ENCODE measurements at places on chromosomes 7 and 10.

DNA sequence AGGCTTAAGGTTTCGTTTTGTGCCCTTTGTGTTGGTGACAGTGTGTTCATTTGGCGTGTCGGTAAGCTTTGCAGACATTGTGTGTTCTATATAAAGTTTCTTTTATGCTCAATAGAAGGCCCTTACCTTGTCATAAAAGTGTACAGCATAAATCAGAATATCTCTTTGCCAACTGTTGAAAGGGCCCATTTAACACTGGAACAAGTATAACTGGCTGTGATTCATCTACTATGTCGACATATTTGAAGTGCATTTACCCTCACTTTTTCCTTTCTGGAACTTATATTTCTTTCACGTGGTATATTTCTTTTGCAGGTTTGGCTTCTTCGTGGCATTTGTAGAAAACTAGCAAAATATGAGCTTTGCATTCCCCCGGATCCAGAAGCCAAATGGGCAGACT, 32.7 kb downstream of the EEPD1 start:
- no peak for DNase-seq

DNA sequence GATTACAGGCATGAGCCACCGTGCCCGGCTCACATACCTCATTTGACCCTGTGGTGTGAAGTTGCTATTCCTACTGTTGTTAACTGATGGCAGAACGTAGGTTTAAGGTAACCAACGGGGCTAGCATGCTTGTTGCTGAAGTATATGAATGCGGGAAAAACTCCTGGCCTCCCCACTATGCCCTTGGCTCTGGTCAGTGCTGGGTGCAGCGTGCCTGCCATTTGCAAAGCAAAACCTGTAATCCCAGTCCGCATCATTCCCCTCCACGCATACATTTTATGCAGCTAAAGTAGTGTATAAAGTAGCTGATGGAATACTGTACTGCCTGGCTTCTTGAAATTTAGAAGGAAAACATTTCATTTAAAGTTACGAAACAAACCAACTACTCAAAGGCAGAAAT, 273.3 kb downstream of the SDK1 start:
- no peak for DNase-seq

- DNase-seq, result peak; percentile 7
Measured at GRCh38 chr10:42962110-42962901, 114.6 kb upstream of the RET start.

- DNase-seq, result no peak
Measured at GRCh38 chr10:74851831-74852230, 25.4 kb downstream of the KAT6B start.

- DNase-seq, result no peak
Measured at GRCh38 chr7:44964384-44964830, 14.4 kb downstream of the MYO1G start.

DNA sequence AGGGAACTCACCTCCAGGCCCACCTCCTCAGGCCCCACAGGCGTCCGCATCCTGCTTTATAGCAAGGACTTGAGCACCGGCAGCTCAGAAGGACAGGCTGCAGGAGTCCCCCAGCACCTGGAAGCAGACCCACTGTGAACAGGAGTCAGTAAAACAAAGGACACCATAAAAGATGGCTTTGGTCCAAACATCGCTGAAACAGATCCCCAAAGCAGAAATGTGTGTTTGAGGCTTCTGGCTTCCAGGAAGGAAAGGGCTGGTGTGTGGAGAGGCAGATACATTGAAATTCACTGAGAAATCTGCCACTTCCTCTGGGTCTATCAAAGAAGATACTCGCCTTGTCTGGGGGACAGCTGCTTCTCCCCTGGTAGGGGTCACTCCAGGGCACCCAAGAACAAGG, 286.2 kb downstream of the PLXNA4 start:
- no peak for DNase-seq

GRCh38 chr7:92697414-92697813, 107.2 kb upstream of the FAM133B start:
- no peak for DNase-seq

DNA sequence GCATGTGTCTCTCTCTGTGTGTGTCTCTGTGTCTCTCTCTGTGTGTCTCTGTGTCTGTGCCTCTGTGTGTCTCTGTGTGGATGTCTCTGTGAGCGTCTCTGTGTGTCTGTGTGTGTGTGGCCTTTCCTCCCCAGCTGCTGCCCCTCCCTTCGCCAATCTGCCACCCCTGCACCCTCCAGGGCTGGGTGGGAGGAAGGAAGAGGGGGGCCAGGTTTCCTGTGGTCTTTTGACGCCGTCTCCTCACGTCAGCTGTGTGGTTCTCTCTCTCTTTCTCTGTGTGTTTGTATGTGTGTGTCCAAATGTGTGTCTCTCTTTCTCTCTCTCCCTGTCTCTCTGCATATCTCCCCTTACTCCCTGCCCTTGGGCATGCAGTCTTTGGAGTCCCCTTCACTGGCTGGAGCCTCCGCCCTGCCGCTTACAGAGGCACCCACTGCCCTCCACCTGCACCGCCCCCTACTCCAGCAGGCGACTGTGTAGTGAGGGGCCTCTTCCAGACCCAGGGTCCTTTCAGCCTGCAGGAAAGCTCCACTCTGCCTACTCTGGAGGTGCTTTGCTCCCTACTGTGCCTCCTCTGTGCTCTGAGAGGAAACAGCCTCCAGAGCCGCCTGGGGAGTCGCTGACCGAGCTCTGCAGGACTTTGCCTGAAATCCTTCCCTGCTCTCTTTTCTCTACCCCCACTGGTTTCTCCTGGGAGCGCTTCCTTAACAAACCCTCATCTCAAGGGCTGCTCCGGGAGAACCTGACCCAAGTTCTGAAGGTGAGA, 44.2 kb upstream of the C10orf71 start:
- peak; percentile 44 for DNase-seq

- DNase-seq, result no peak
Measured at GRCh38 chr7:151899513-151900360, 22.8 kb upstream of the PRKAG2 start.

All from activated CD8-positive, alpha-beta memory T cell treated with anti-CD3 and anti-CD28 coated beads, Interleukin-2, amount 50 U/mL, for 4 hours (primary cell).